ENCODE measurements at places on chromosomes 6 and 20.

GRCh38 chr6:152503546-152503945, 133.6 kb downstream of the SYNE1 start:
- no peak for DNase-seq

DNA sequence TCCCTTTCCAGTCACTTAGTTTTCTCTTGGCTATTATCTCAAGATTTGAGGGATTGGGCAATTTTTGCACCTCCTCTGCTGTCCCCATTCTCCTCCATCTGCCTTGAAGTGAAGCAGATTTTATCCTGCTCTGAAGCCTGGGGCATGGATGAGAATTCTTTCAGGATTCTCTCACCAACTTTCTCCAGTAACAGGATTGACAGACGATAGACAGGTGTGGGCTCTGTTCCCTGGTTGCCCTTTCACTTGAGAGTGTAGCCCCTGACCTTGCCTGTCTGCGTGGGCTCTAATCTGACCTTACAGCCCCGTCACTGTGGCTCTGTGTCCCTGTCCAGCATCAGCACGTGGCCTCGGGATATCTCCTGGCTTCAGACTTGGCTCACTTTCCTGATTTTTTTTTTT, 27.1 kb downstream of the CDYL start:
- no peak for DNase-seq

DNA sequence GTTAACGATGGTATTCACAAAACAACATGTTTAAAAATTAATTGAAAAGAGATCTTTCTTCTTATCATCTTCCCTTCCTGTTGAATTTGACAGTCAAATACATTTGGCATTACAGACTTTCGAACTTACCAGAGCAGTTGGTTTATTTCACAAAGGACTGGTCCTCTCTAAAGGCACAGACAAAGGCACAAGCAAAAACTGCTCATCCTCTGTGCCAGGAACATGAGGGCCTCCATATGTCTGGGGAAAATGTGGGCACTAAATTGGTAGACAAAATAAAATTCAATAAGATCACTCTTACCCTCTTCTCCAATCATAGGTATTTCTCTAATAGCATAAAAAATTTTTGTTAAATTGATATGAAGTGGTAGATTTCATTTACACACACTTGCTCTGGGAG, 40.4 kb downstream of the SYNE1 start:
- no peak for DNase-seq

GRCh38 chr20:57066126-57066900, 200.1 kb downstream of the BMP7 start:
- DNase-seq: no peak

GRCh38 chr20:14744723-14745122, 407.3 kb upstream of the FLRT3 start:
- DNase-seq: no peak

DNA sequence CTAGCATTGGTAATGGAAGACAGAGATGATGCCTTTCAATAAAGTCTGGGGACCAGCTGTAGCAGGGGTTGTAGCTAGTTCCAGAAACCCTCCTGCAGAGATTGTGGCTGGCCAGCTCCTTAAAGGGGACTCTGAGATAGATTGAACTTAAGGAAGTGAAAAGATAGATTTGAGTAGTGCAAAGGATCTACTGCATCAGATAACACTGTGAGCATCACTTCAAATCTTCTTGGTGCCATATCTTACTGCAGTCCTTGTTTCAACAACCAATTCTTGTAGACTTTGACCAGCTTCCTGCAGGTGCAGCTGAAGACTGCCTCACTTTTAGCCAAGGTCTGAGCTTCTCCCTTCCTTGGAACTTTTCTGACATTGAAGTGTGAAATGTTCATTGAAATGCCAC, 14.8 kb upstream of the CEP162 start:
- DNase-seq: no peak

- DNase-seq: no peak
These were observed 81.6 kb upstream of the SNX9 start for GRCh38 chr6:157741321-157741947.

GRCh38 chr6:122289762-122290539, 109.5 kb upstream of the HSF2 start:
- no peak for DNase-seq

GRCh38 chr6:31396422-31397152, 6.8 kb upstream of the MICA start:
- no peak for DNase-seq

- DNase-seq: no peak
These were observed 64.8 kb downstream of the UTRN start for GRCh38 chr6:144349690-144350527.

DNA sequence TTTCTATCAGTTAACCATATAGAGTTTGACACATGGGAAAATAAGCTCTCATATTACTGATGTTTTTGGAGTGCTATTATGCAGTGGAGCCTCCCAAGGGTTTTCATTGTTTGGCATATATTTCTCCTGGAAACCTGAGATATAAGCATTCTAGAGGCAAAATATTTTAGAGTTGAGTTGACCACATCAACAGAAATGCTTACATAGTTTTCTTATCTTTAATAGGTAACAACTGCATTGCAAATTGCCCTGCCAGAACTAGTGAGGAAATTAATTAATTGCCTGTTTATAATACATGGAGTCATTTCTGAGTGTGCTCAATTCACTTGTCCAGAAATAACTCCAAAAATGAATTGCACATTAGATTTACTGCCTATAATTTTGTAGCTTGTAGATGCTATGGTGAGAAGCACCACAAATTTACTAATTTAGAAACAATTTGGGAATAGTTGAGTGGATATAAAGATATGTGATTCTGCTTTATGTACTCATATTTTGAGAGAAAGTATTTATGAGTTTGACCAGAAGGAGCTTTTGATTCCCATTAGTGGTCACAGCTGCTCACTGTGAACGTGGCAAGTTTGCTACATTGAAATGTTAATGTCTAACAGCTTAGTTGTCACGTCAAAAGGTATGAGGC, 288.7 kb downstream of the CD109 start:
- no peak for DNase-seq

- no peak for DNase-seq
These were observed 37.9 kb downstream of the SYNDIG1 start for GRCh38 chr20:24507182-24507853.

- DNase-seq: no peak
These were observed 601.5 kb downstream of the UTRN start for GRCh38 chr6:144886682-144887081.

- DNase-seq: no peak
These were observed 5.8 kb upstream of the EEF1E1 start for GRCh38 chr6:8108031-8108660.

- no peak for DNase-seq
These were observed 11.2 kb downstream of the SDCBP2 start for GRCh38 chr20:1317545-1318255.

GRCh38 chr6:44705596-44705995, 318.1 kb downstream of the CDC5L start:
- DNase-seq: no peak

DNA sequence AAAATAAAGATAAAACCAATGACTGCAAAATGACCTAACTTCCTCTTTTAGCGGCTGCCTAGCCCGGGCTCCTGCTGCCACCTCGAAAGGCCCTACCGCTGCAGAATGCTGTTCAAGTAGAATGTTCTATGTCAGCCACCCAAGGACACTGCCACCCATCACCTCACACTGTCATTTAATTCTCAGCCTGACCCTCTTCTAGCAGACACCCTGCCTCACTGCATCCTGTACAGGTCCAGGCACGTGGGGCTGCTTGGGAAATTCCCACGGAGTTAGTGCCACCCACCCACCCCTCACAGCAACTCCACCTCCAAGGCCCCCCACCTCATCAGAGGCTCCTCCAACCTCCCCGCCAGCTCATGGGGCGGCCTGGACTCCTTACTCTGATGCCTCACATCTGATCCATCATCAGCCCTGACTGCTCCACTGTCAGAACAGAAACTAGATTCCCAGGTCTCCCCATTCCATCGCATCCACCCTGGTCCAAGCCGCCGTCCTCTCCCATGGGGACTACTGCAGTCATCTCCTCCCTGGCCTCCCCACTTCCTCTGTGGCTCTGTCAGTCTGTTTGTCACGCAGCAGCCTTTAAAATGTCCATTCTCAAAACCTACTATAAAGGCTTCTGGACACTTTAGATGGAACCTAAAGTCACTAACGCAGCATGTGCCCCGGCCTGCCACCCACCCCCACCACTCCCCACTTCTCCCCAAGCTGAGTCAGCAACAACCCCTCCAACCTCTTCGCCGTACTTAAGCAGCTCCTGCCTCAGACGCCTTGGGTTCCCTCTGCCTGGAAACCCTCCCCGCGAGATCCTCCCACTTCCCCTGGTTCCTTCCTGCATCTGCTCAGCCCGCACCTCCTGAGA, 17.0 kb downstream of the NFATC2 start:
- DNase-seq: no peak

- no peak for DNase-seq
These were observed 102.8 kb downstream of the NRSN1 start for GRCh38 chr6:24228681-24229255.

DNA sequence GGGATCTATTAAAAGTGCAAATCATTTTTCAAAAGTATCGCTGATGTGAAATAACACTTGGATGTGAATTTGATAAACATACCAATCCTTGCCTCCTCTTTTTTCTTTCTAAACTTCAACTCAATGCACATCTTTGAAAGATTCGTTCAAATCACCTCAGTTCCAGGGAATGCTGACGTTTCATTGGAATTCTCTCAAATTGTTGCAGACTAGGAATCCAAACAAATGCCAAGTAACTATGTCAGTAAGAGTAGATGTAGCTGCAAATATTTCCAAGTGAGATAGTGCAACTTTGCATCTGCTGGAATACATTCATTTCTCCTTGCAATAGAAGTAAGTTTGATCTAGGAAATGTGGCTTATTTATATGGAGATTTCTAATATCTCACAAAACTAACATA, 220.7 kb downstream of the FUT9 start:
- DNase-seq: no peak

GRCh38 chr6:166553563-166554271, 32.8 kb downstream of the RAMACL start:
- no peak for DNase-seq

GRCh38 chr20:46043556-46043955, 14.5 kb downstream of the SLC12A5 start:
- no peak for DNase-seq

DNA sequence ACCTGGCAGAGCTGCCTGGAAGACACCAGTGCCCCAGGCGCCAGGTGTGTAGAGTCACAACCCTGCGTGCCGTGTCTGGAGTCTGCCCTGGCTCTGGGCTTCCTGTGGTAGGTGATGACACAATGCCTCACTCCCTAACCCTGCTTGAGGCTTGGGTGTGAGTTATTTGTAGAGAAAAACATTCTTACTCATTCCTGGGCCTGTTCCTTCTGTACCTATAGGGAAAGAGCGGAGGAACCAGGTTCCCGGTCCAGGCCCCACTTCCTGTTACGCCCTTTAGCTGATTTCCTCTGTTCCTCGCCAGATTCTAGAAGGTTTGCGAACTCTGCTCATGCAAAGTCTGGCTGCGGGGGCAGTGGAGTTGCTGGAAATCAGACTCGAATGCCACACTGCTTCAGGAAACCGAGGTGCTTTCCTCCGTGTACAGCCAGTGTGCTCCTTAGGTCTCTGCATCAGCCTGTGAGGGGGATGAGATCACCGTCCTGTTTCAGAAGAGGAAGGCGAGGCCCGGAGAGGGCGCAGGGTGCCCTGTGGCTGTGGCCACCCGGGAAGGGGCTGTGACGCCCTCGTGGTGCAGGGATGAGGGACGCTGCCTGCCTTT, 67.1 kb upstream of the DUSP22 start:
- DNase-seq: no peak

DNA sequence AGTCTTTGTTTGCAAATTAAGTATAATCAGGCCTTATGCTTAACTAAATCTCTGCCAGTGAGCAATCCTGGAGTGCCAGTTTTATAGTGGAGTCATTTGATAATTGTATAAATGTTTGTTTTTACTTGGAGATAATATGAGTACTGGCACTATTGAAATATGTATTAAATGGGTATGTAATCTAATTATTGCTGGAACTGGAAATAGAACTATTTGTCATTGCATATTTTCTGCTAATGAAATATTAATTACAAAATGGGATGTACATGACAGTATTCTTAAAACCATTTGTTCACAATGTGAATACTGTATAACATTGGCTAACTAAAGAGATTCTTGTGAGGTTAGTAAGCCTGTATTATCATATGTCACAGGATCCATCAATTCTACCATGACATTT, 20.5 kb upstream of the LMBRD1 start:
- no peak for DNase-seq

DNA sequence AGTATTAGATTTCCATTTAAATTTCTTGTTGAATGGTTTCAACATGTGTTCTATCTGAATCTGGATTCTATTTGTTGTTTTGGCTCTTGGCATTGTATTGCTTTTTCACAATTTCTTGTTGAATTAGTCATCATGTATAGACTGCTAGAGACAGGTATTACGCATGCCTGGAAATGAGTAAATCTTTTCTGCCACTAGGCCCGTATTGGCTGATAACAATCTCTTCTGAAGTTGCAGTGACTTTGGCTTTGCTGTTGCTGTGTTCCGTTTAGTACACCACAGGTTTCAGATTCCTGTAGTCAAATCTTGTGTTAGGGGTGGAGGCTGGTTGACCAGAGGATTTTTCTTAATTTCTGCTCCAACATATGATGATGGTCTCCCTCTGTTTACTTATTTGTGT, 1339.4 kb downstream of the GRIK2 start:
- no peak for DNase-seq

DNA sequence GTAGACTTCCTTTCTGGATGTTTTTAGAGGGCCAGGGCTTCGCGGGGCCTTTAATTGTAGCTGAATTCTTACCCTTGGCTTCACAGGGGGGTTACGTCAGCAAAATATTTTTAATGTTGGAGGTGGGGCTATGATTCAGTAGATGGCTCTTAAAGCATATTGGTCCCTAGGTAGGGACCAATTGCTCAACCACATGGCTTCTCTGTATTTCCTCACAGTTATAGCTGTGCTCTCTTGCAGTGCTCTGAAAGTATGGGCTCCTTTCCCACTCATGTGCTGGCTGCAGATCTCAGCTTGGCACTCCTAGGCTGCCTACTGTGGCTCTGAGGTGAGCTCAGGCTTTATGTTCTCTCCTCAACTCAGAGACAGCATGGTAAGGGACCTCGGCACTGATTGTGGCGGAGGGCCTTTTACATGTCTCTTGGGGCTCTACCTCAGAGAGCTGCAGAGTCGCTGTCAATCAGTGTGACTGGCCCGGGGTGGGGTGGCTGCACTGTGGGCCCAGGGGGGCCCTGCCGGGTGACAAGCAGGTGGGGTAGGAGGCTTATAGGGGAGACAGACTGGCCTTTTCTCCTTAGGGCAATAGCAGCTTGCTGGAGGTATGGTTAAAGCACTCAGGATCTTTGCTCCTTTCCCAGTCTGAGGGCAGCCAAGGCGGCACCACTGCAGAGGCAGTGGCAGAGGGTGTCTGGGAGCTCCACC, 318.0 kb downstream of the DOK5 start:
- no peak for DNase-seq

GRCh38 chr20:60021104-60021503, 62.9 kb downstream of the CDH26 start:
- no peak for DNase-seq

GRCh38 chr6:88376197-88376596, 210.1 kb upstream of the CNR1 start:
- DNase-seq: no peak

DNA sequence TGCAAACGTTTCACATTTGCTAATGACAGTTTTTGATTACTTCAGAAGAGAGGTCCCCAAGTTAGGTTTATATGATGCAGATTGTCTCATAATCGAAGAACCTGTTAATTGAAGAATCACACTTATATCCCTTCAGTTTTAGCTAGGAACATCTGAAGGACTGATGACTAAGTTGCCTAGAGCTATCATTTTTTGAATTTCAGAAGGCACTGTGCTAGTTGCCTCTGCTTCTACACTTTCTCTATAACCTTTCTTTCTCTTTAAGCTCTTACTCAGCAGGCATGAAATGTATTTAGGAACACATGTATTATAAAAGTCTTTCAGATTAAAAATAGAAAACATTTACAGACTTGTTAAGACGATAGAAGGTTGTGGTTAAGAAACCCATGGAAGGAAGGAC, 14.4 kb upstream of the GJE1 start:
- DNase-seq: no peak

Measured in NCI-H187 treated with DMSO at 0.1 percent for 48 hours (cell line).